Epithelial cell of prostate (primary cell): ENCODE measurements at places on chromosomes 7 and 10.

GRCh38 chr7:79130715-79131114 is 322.8 kb downstream of the MAGI2 start:
- no peak for DNase-seq

- DNase-seq, result no peak
These were observed 490.6 kb downstream of the NEBL start for GRCh38 chr10:20406281-20407104.

DNA sequence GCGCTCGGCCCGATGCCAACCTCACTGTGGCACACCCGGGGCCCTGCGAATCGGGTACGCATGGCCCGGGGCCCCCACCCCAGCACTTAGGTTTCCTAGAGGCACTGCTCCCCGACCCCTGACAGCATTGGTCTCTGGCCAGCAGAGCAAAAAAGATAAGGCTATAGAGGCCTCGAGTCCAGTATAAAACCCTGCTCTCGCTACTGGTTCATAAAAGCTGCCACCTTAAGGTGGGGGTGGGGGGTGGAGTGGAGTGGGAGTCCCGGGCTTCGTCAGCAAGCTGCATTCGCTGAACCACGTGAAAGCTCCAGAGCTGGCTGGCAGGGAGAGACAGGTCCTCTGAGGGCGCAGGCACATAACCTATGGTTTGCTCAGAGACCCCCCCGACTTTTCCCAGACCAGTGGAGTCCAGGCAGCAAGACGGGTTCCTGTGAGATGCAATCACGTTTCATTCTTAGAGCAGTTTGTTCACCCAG is 1.3 kb downstream of the KAZALD1 start:
- DNase-seq, result no peak

GRCh38 chr10:11197266-11197712 is 179.6 kb downstream of the CELF2 start:
- no peak for DNase-seq

GRCh38 chr10:63703113-63703670 is 182.0 kb downstream of the REEP3 start:
- no peak for DNase-seq
